AG04450 (cell line): ENCODE measurements at places on chromosomes 2 and 18.
A peak's percentile ranks its signal among the peaks of the same experiment; 100 is the strongest.

DNA sequence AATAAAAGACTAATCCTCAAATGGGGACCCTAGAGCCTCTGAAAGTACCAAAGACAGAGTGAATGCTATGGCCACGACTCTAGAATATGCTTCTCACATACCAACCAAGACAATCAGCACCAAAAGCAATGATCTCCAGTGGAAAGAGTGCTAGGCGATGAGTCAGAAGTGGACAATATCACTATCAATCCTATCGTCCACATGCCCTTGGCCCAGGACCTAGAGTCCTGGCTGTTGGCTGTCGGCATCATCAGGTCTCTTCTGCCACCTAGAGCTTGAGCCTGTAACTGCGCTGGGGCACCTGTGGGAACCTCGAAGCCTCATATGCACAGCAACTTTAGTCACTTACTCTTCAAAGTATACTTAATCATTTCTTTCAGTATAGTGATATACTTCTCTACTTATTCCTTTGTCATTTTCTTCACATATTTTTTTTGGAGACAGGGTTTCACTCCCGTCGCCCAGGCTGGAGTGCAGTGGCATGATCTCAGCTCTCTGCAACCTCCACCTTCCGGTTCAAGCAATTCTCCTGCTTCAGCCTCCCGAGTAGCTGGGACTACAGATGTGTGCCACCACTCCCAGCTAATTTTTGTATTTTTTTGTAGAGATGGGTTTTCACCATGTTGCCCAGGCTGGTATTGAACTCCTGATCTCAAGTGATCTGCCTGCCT lies 29.7 kb downstream of the NOL10 start:
- peak; percentile 63 for DNase-seq

- DNase-seq: no peak
These were observed 1.5 kb upstream of the TNFRSF11A start for GRCh38 chr18:62323483-62324180.

DNA sequence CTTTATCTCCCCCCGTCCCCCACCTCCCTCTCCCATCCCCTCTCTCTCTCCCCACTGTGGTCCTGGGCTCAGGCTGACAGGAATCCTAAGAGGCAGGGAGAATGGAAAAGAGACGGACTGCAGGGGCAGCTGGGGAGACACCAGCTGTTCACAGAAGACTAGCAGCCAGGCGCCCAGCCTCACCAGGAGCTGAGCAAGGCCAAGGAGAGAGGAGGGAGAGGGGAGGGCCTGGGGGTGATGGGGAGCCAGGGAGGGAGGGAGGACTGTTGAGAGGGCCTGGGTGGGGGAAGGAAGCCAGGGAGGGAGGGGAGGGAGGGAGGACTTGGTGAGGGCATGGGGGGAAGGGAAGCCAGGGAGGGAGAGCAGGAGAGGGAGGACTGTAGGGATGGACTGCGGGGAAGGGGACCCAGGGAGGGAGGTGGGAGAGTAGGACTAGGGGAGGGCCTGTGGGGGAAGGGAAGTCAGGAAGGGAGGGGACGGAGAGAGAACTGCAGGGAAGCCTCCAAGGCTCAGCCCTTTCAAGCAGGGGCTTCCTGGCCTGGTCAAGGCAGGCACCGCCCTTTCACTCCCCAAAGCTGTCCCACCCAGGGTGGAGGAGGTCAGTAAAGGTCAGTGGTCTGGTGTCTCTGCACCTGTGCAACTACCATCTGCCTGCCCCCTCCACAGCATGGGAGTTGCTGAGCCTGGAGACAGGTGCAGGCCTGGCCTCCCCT lies 517.7 kb upstream of the MYT1L start:
- DNase-seq: no peak

- no peak for DNase-seq
These were observed 63.7 kb downstream of the EIPR1 start for GRCh38 chr2:3313781-3314375.

DNA sequence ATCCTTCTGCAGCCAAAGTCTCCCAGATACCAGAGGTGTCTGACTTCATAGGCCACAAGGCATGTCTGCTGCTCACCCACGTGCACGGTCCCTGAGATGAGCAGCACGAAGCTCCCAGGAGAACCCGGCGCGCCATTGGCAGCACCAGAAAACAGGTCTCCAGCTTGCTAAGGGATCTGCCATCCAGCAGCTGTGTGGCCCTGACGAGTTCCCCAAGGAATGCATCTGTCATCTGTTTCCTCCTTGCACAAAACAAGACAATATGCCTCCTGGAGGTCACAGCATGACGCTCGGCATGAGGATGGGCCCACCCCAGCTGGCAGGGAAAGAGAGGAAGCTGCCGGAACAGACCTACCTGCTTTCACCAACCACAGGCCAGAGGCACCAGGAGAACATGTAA lies 29.2 kb downstream of the HS6ST1 start:
- no peak for DNase-seq

GRCh38 chr2:188659656-188660406 lies 314.3 kb upstream of the COL3A1 start:
- no peak for DNase-seq

DNA sequence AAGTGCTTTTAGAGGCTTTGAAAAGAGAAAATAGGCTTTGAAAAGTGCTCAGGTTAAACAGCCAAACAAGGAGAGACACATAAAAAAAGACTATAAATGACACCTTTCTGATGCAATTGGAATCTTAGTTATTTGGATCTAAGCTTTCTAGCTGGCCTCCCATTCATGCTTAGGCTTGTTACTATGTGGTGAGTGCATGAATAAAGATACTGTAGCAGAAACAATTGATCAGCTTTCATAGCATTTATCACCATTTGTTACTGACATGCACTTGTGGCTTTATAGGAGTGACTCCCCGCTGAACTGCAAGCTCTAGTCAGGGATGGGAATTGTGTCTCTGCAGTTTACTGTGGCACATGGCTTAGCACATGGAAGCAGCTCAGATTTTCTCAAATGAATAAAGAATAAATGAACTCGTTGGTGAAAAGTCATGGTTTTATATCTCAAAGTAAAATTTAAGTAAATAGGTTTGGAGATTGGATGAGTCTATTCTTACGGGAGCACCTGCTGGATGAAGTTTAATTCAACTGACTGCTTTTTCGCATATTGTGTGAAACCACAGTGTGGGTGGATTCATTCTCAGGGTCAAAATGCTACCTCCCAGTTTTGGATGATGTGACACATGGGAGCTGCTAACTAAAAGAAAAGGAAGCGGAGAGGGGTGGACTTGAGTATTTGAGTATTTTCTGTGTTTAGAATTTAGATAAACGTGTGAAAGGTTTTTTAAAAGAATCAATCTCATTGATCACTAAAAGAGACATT lies 91.1 kb upstream of the NOL4 start:
- DNase-seq: no peak

- DNase-seq: no peak
These were observed 60.6 kb downstream of the PTPN4 start for GRCh38 chr2:119820275-119820674.

DNA sequence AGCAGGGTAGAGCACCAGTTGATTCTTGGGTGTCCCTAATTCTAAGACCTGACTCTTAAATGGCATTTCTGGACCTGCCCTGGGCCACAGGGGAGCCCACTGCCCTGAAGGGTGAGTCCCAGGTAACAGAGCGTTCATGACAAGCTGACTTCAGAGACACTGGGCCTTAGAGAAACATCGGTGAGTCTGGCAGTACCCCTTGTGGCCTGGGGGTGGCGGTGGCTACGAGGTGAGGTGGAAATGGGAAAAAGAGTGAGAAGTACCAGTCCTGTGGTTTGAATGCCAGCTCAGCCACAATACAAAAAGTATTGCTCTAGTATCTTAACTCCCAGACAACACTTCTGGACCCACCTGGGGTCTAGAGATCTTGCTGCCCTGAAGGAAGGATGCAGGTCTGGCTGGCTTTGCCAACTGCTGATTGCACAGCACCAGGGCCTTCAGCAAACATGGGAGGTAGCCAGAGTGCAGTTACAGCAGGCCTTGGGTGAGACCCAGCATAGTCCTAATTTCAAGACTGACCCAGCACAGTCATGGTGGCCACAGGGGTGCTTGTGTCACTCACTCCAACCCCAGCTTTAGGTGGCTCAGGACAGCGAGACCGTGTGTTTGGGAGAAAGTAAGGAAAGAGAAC lies 44.5 kb downstream of the USP34 start:
- DNase-seq: no peak

DNA sequence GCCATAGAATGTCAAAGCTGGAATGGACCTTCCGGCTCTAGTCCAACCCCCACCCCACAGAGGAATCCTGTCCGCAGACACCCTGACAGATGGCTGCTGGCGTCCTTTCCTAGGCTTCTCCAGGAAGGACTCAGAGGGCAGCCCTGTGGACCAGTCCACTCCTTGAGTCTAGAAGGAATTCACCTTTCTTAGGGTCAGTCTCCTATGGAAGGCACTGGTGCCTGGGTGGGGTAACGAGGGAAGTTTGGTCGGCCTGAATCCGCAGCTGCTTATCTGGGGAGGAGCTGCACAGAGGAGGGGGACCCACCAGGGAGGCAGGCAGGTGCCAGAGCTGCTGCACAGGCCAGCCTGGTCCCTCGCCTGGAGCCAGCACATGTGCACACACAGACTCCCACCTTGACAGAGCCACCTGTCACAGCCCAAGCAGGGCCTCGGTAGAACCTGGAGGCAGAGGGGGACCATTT lies 2.5 kb downstream of the DNMT3A start:
- DNase-seq: no peak

- DNase-seq: peak; percentile 45
These were observed 511.7 kb downstream of the EPHA4 start for GRCh38 chr2:221060376-221060775.

GRCh38 chr2:128639693-128640092 lies 321.0 kb upstream of the HS6ST1 start:
- DNase-seq: no peak

- DNase-seq: no peak
These were observed 47.0 kb upstream of the TTC39C start for GRCh38 chr18:23967321-23968089.

GRCh38 chr18:25795213-25795612 lies 295.2 kb downstream of the SS18 start:
- no peak for DNase-seq

GRCh38 chr18:54338230-54338629 lies 19.4 kb downstream of the STARD6 start:
- no peak for DNase-seq

GRCh38 chr2:96108541-96109360 lies 7.6 kb downstream of the ADRA2B start:
- DNase-seq: no peak

GRCh38 chr2:60320724-60321123 lies 232.7 kb downstream of the BCL11A start:
- no peak for DNase-seq

DNA sequence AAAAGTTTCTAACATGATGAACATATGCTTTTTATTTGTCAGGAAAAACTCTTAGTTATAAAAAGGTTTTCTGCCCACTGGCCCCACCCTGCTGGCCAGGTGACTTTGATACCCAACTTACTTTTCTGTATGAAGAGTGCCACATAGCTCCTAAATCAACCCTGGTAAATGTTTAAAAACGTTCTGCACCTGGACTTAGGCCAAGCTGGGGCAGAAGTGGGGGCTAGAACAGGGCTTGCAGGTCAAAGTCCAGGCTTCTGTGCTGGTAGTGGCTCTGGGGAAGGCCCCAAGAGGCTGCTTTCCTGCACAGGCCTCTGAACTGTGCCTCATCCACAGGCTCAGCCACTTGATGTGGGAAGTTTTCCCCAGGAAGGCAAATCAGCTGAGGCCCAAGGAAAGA lies 171.7 kb downstream of the ANKRD30B start:
- DNase-seq: no peak

- no peak for DNase-seq
These were observed 540 bp downstream of the SOX11 start for GRCh38 chr2:5692561-5693286.
